EL (cell line): ENCODE measurements at places on chromosomes 4 and X.

DNA sequence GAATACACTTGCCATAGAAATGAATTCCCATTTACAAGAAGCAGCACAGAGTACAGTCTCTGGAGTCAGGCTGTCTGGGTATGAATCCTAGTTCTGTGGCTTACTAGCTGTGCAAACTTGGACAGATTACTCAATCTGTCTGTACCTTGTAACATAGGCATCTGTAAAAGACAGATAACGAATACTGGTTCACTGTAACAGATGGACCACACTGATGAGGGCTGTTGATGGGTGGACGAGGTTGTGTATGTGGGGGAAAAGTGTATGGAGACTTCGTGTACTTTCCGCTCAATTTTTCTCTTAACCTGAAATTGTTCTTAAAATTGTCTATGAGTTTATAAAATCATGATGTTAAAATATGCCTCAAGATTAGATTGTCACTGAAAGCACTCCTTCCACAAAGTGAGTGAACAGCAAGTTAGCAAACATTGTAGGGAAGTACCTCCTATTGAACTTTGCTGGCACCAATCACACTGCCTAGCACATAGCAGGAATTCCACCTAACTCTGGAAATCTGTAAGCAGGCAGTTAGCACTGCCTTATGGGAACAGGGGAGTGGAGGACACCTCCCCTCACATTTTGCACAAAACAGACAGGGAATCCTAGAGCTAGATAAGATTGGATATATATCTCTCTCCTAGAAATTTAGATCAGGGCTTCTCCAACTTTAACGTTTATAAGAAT, 6.5 kb upstream of the EXOSC9 start:
- no peak for DNase-seq

DNA sequence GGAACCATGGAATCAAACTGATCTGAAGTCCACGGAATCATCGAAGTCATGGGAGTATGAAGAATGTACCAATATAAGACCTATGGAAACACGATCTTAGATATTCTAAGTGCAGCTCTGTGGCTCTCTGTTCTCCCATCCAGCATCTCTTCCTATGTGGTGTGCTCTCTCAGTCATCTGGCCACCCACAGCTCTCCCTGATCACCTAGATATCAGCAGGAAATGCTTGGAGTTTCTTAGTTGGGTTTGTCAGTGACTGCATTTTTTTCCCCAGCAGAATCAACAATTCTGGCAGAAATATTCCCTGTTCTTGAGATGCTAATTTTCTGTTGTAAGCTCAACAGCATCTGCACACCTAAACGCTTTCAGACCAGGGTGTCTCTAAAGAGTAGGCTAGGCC, 94.1 kb downstream of the GC start:
- DNase-seq, result peak; percentile 40

- DNase-seq, result peak; percentile 75
Measured at GRCh38 chr4:173490817-173491528, 39.1 kb downstream of the HAND2 start.

- peak; percentile 41 for DNase-seq
Measured at GRCh38 chrX:136163689-136164088, 16.4 kb downstream of the FHL1 start.

- no peak for DNase-seq
Measured at GRCh38 chr4:65050786-65051185, 619.5 kb downstream of the EPHA5 start.

- DNase-seq, result peak; percentile 89
Measured at GRCh38 chrX:64205735-64206501, 410 bp upstream of the AMER1 start.

GRCh38 chrX:14694611-14695010, 165.3 kb downstream of the GLRA2 start:
- peak; percentile 58 for DNase-seq

GRCh38 chr4:163688856-163689255, 194.4 kb downstream of the TMA16 start:
- no peak for DNase-seq

GRCh38 chrX:119132961-119133360, 5.3 kb upstream of the KIAA1210 start:
- no peak for DNase-seq

DNA sequence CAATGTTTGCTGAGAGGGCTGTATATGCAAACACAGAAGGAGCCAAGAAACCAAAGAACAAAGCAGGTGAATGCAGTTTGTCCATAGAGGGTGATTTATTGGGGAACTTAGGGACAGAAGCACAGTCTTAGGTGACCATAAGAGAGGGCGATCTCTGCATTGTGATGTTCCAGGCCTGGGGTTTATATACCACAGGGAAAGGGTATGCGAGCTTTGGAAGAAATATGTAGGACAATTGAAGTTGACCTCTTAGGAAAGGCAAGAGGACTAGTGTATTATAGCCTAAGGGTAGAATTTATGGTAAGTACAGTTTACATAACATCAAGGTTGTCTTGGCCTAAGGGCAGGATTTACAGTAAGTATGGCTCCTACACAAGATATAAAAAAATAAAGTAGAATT, 27.8 kb downstream of the FAM184B start:
- no peak for DNase-seq

- no peak for DNase-seq
Measured at GRCh38 chrX:56782791-56783449, 53.9 kb downstream of the NBDY start.

- DNase-seq, result peak; percentile 76
Measured at GRCh38 chr4:610411-611261, 14.7 kb upstream of the PDE6B start.

GRCh38 chr4:74330295-74330750, 22.1 kb downstream of the EPGN start:
- DNase-seq, result no peak

- no peak for DNase-seq
Measured at GRCh38 chr4:15198070-15198727, 195.9 kb downstream of the CPEB2 start.

DNA sequence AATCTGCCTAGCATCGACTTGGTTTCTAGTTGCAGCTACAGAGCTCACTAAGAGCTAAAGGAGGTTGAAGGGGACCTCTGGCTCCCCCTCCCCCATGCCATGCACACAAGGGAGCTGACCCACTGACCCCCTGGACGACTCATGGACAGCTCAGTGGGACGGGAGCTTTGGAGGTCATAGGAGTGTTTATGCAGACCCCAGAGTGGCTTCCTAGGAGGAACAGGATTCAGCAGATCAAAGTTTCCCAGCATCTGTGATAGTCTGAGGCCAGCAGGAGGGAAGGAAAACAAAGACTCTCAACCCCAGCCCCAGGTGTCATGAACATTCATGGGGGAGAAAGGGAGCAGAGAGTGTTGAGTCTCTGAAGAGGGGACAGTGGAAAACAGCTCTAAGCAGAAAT, 104.4 kb downstream of the ARSF start:
- no peak for DNase-seq

GRCh38 chrX:33062041-33062440, 149.3 kb downstream of the DMD start:
- no peak for DNase-seq

- no peak for DNase-seq
Measured at GRCh38 chr4:80228460-80228859, 31.2 kb downstream of the PRDM8 start.

DNA sequence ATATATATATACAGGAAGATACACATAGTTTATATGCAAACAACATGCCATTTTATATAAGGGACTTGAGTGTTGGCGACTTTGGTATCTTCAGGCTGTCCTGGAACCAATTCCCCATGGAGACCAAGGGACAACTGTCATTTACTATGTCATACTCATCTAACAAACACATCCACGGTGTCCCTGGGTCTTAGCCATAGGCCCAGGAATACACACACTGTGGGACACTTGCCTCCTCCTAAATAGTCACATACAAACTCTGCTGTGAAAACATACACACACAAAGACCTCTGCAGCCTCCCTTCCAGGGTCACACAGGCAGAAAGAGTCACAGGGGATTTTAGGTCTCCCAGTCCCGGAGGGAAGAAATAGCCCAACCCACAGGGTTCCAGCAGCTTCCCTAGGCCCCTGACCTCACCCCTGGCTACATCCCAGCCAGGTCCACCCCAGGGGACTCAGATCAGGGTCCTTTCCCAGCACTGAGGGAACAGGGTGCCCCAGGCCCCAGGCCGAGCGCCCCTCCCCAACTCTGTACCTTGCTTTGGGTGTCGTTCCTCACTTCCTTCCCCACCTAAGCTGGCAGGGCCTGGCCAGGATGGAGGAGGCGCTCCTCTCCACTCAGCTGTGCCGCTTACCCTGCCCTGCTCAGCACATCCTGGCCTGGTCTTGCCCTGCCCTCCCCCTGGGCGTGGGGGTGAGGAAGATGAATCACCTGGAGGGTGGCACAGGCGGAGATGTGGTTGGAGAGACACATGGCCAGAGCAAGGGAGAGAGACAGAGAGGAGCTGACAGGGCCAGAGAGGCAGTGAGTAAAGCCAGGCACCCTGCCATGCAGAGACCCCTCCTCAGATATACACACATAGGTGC, 21.8 kb downstream of the FGD1 start:
- no peak for DNase-seq

DNA sequence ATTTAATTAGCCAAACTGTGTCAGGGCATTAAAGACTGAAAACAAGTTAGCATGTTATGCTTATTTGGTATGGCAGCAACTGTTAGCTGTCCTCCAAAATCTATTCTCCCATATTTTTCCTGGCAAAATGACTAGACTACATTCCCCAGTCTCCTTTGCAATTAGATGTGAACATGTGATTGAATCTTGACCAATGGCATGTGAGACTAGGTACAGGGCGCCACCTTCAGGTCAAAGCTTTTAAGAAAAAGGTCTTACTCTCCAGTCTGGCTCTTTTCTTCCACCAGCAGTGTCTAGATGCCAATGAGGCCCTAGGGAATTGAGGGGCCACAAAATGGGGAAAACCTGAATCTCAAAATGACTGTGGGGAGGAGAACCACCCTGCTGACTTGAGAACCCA, 408.2 kb downstream of the SMARCA1 start:
- DNase-seq, result peak; percentile 1

- DNase-seq, result no peak
Measured at GRCh38 chr4:81431971-81432370, 39.7 kb downstream of the RASGEF1B start.

GRCh38 chr4:93828332-93828994, at the start of gene ATOH1:
ATOH1 (plus strand) TSS chr4:93828753; CDS start chr4:93828927, 174 bp downstream.
- DNase-seq, result no peak

DNA sequence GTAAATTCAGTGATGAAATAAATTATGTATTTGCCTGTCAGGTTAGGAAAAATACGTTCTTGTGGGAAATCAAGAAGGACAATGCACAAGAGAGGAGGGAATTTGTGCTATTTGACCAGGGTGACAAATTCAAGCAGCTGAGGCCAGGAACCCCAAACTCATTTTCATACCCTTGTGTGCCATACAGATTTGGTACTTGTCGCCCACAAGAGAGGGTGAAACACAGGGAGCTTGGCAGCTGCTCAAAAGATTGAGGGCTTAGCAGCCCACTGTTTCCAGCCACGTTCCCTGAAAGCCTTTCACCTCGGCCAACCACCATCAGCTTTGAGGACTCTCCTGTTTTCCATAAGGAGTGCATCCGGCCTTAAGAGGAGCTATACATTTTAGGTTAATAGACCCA, 111.2 kb downstream of the COL25A1 start:
- no peak for DNase-seq

DNA sequence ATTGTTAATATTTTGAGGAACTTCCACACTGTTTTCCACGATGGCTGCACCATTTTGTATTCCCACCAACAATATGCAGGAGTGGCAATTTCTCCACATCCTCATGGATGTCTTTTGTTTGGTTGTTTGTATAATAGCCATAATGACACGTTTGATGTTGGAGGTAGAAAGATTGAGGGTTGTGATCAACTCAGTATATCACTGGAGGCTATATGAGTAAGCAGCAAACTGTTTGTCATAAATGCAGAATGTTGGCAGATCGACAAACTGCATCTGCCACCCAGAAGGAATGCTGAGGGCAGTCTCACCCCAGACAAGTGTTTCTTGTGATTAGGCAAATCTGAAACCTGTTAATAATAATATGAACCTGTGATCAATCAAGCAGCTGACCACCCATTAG, 243.9 kb upstream of the WDFY3 start:
- DNase-seq, result peak; percentile 68

GRCh38 chr4:35250331-35250730, 994.0 kb downstream of the ARAP2 start:
- DNase-seq, result no peak

GRCh38 chrX:64093761-64094160, 111.7 kb downstream of the AMER1 start:
- DNase-seq, result peak; percentile 20

DNA sequence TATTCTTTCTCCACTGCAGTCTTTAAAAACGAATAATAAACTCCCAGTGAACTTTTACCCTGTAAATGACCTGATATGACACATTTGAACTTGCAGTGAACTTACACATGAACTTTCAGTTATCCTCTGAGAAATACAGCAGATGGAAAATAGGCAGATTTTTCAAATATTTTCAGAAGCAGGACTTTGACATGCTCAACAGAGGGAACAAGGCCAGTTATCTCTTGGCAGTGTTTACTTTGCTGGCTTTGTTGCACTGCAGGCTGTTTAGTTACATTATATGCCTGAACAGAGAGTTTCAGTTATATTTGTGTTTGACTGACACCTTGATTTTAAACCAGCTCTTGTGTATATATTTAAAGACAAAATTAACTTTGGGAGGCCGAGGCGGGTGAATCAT, 47.6 kb upstream of the FGG start:
- no peak for DNase-seq

DNA sequence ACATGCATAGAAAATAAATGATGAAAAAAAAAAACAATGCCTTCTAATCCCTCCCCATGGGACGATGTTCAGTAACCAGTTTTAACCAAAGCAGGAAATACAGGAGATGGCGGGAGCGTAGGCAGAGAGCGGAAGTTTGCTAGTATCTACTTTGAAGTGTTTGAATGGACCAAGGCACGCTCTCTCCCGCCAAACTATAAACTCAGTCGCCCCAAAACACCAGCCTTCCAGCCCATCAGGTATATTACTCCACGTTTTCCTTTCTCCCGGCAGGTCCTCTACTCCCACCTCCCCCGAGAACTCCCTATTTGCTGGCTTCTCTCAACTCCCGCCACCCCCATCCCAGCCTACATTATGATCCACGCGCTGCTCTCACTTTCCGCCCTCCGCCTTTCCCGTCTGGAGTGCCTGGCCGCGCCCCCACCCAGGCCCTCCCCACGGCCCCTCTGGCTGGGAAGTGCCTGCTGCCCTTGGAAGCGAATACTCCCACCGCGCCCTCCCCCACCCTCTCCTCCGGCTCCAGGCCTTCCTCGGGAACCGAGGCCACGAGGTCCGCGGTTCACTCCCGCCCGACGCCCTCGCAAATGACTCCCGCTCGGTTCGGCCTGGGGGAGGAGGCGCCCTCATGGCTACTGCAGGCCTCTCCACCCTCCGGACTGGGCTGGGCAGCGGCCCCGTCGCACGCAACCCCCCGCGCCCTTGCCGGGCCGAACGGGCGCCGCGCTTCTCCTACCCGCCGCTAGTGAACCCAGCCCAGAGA, 723 bp downstream of the DHX15 start:
- peak; percentile 68 for DNase-seq

- DNase-seq, result no peak
Measured at GRCh38 chr4:38177641-38178391, 217.6 kb downstream of the PTTG2 start.
